Activated naive CD4-positive, alpha-beta T cell (primary cell): ENCODE measurements at places on chromosomes 11 and 22.
A peak's percentile ranks its signal among the peaks of the same experiment; 100 is the strongest.

DNA sequence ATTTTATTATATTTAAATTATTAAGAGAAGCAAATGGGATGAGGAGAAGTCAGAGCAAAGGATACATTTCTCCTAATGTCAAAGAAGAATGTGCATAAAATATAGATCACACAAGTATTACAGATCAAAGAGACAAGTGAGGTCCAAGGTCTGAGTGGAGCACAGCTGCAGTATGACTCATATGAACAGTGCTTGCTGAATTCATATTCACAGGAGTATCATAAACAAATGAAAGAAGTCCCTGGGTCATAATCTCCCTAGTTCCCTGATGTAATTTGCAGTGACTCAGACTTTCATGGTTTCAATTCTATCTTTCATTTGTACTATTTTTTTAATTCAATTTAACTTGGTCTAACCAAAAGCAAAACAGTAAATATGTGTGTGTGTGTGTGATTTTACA lies 499.0 kb upstream of the CCDC179 start:
- DNase-seq: no peak

DNA sequence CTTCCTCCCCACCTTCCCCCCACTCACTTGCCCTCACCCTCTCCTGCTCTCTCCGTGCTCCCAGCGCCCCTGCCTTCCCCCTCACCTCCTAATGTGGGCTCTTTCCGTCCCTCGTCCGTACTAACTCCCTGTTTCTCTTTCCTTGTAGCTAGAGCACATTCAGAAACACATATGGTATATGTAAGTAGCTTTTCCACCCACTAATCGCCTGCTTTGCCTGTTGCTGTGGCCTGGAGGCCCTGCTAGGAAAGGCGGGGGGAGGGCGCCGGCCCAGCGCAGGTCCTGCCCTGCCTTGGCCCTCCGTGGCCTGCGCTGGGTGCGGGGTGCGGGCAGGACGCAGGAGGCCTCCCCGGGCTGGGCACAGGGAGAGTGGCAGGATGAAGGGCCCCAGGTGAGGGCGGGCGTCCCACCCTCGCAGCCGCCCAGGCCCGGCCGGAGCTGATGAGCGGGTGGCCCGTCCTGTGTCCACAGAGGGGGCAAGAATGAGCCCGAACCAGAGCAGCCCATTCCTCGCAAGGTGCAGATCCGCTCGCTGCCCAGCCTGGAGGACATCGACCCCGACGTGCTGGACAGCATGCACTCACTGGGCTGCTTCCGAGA lies 41.7 kb downstream of the MOB2 start:
- DNase-seq: no peak

- no peak for DNase-seq
Observed at GRCh38 chr22:48751539-48752437, 1075.9 kb downstream of the BRD1 start.

DNA sequence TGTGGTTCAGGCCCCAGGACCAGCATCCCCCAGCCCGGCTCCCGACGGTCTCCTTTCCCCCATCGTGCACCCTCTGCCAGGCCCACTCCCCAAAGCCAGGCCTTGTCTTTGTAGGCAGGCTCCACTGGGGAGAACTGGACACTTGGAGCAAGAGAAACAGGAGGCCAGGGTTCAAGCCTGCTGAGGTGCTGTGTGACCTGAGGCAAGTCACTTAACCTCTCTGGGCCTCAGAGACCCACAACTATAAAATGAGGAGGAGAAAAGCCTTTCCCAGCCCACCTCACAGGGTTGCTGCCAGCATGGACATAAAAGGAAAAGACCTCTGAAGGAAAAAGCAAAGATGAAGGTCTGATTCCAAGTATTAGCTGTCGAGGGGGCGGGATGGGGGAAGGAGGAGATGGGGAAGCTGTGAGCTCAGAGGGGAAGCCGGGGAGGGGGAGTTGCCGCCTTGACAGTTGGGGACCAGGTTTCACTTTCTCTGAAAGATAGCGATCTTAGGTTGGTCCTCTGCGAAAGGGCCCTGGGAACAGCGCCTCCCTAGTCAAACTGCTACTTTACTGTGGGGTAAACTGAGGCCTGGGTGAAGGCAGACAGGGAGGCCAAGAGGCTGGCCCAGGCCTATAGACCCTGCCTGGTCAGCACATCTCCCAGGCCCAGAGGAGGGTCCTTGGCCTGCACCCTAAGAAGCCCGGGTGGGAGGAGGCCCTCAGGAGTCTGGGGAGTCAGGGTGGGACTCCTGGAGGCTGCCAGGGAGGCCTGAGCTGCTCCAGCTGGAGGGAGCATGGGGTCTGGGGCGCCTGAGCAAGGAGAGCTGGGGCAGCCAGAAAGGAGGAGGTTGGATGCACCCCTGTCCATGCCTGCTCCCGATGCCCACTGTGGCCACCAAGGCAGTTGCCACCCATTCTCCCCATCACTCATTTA lies 991 bp upstream of the OSM start:
- DNase-seq: peak; percentile 31

GRCh38 chr11:6253197-6253596 lies 6.4 kb upstream of the CCKBR start:
- no peak for DNase-seq

DNA sequence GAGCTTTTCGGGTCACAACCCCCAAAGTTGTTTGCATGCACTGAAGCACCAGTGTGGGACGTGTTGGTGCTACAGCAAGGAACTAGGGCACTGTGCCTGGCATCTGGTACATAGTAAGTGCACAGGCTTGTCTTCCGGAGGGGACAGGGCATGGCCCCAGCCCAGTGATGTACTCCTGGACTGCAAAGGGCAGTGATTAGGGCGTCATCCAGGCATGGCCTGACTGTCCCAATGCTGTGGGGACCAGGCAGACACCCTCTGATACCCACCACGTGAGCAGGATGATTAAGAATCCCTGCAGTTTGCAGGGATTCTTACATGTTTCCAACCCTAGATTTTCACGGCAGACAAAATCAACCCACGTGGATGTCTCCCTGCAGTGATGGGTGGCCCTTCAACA lies 50.0 kb upstream of the RFPL3 start:
- DNase-seq: no peak

DNA sequence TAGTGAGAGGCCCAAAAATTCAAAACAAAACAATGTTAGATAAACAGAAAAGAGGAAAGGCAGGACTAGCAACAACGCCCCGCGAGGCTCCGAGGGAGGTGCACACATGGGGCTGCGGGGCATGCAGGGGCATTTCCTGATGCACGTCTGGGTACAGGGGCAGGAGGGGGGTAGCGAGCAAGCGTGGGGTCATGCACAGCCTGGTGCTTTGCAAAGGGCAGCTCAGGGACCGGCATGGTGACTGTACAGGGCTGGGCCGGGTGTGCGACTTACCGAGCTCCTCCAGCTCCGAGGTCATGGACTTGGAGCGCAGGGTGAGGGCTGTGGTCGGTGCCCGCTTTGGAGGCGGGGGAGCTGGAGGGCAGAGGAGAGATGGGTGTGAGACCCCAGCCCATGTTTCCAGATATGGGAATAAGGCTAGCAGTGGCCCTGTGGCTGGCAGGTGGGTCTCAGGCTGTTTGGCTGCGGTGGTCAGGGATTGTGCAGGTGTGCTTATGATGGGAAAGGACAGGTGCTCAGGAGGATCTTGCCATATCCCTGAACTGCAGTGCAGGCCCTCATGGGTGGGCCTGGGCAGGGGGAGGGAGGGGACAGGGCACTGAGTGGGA lies 103.7 kb downstream of the CTTN start:
- no peak for DNase-seq

GRCh38 chr11:19163617-19164016 lies 38.2 kb downstream of the CSRP3 start:
- DNase-seq: no peak

- DNase-seq: no peak
Observed at GRCh38 chr11:102446606-102447005, 6.0 kb downstream of the TMEM123 start.

DNA sequence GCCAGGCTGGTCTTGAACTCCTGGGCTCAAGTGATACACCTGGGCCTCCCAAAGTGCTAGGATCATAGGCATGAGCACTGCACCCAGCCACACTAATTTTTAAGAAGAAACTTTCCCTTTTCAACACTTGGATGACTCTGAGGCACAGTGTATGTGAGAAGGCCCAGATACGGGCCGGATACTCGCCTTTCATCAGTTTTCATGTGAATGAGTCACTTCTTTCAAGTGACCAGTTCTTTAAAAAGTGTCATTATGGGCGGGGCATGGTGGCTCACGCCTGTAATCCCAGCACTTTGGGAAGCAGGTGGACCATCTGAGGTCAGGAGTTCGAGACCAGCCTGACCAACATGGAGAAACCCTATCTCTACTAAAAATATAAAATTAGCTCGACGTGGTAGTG lies 120.8 kb downstream of the CTTN start:
- DNase-seq: no peak

DNA sequence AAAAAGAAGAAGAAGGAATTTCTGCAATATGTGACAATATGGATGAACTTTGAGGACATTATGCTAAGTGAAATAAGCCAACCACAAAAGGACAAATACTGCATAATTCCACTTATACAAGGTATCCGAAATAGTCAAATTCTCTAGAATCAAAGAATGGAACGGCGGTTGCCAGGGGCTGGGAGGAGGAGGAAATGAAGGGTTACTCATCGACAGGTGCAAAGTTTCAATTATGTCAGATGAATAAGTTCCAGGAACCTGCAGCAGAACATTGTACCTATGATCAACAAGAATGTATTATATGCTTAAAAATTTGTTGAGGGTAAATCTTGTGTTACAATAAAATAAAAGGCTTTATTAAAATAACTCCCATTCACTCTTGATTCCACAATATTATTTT lies 49.0 kb downstream of the SC5D start:
- no peak for DNase-seq

DNA sequence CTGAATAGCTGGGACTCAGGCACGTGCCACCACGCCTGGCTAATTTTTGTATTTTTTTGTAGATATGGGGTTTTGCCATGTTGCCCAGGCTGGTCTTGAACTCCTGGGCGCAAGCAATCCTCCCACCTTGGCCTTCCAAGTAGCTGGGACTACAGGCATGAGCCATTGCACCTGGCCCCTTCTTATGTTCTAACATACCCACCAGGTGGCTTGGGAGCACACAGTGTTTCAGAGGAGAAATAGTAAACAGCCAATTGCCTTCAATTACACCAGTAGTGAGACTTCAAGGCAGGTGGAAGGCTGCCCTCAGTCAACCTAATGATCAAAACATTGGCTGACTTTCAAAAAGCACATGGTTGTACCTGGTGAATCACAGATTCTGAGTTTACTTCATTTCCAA lies 167.2 kb downstream of the SWAP70 start:
- no peak for DNase-seq

DNA sequence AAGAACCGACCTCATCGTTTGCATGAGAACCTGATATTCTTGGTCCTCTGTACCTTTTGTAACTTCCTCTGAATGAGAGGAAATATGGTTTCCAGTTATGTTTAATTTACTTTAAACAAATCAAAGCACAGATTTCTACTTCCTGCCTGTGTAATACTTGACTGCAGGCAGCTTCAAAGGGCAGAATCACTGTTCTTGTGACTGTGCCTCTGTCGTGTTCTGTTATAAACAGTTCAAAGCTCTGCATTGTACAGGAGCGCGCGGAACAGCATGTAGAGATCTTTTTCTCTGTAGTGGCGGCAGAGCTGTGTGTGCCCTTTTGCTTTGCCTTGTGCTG lies 73.2 kb upstream of the CLDN5 start:
- DNase-seq: peak; percentile 51

- DNase-seq: peak; percentile 22
Observed at GRCh38 chr11:129814244-129815014, 1.2 kb upstream of the TMEM45B start.

GRCh38 chr11:11553573-11553972 lies 68.2 kb downstream of the GALNT18 start:
- no peak for DNase-seq
